Tibial nerve (tissue), 4 donors: ENCODE measurements at places on chromosomes 16 and 17. TPM values are rescaled to one million over a fixed set of nuclear protein-coding genes. Genes with fewer than 3 reads are reported as not detected.

- no peak for DNase-seq
- H3K4me3 ChIP-seq = no peak overlapping the region
- H3K27ac ChIP-seq = no peak overlapping the region
- no peaks in the 10 kb centered on the region for H3K27me3 ChIP-seq
- H3K36me3 ChIP-seq = no peaks in the 10 kb centered on the region
- H3K4me1 ChIP-seq = no peaks in the 10 kb centered on the region
Observed at GRCh38 chr17:63171428-63172393, 205.7 kb downstream of the TANC2 start.

DNA sequence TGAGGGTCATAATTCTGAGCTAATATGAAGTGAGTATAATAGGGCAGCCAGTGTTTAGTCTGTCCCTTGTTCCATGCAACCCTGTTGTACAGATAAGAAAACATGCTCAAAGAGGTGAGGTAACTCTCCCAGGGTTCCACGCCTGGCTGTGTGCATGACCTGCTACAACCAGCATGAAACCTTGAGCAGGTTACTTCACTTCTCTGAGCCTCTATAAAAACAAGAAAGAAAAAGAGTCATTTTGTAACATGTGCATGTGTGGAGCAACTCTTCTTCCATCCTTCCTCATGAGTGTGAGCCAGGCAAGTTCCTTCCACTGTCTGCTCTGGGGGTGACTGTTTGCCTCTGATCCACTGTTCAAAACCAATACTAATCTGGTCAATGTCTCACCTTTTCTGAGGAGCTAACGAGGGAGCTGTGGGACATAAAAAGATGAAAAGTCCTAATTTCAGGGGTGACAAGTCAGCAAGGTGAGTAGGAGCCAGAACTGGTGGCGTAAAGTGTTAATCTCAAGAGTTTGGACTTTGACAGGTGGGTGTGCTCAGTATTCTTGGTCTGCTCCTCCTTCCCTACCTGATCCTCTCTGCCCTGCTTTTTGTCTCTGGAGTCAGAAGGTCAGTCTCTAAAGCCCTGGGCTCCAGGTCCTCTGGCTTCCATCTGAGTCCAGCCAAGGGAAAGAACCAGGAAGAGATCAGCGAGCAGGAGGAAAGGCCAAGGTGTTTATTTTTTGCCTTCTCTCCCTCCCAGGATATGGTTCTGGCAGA lies 21.5 kb downstream of the GFOD2 start:
- no peaks in the 10 kb centered on the region for H3K4me1 ChIP-seq
- no peak overlapping the region for H3K4me3 ChIP-seq
- H3K27ac ChIP-seq = no peak overlapping the region
- no peaks in the 10 kb centered on the region for H3K27me3 ChIP-seq
- no peak for DNase-seq
- peaks cover 18% of the 10 kb centered on the region for H3K36me3 ChIP-seq

- H3K36me3 ChIP-seq = peaks cover 42% of the 10 kb centered on the region
- no peak for DNase-seq
- H3K27ac ChIP-seq = no peak overlapping the region
Observed at GRCh38 chr16:57739756-57740422, 4.3 kb downstream of the KATNB1 start.

DNA sequence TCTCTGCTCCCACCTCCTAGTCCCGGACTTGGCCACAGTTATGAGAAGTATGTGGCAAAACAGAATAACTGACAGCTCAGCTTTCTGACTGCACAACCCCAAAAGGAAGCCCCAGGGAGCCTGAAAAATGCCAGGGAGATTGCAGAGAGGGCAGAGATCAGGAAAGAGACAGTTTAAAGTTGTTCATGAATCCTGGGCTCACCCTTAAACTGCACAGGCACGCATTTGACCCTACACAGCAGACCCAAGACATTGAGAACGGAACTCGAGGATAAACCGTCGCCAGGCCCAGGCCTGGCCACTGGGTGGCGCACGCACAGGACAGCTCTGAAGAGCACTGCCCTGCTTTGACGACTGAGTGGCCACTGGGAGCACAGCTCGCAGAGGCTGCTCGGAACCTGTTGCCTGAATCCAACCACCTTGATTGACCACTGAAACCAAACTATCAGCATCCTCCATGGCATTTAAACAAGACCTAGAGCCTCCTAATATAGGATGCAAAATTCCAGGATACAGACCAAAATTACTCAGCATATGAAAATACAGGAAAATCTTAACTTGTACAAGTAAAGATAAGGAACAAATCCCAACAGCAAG lies 114.0 kb downstream of the C16orf95 start:
- H3K27ac ChIP-seq = no peak overlapping the region
- H3K27me3 ChIP-seq = no peaks in the 10 kb centered on the region
- peaks cover 68% of the 10 kb centered on the region for H3K4me1 ChIP-seq
- H3K4me3 ChIP-seq = no peak overlapping the region

The ARHGAP44 gene
- 3.0 TPM for total RNA-seq

The TP53TG3 gene
- not detected for total RNA-seq

GRCh38 chr17:13538841-13539411 lies 62.8 kb downstream of the HS3ST3A1 start:
- H3K4me1 ChIP-seq = no peaks in the 10 kb centered on the region
- H3K4me3 ChIP-seq = no peak overlapping the region
- no peak for DNase-seq
- H3K27me3 ChIP-seq = no peaks in the 10 kb centered on the region

The CSH2 gene
- not detected for total RNA-seq

GRCh38 chr17:59752446-59752845 lies 45.0 kb downstream of the VMP1 start:
- H3K4me1 ChIP-seq = peaks cover 21% of the 10 kb centered on the region
- no peak overlapping the region for H3K4me3 ChIP-seq
- no peak for DNase-seq
- H3K27ac ChIP-seq = no peak overlapping the region
- no peaks in the 10 kb centered on the region for H3K36me3 ChIP-seq

GRCh38 chr16:72113616-72113945 lies 19.9 kb downstream of the DHX38 start:
- H3K27me3 ChIP-seq = no peaks in the 10 kb centered on the region
- no peak for DNase-seq
- peaks cover 2% of the 10 kb centered on the region for H3K36me3 ChIP-seq
- H3K4me1 ChIP-seq = no peaks in the 10 kb centered on the region
- no peak overlapping the region for H3K4me3 ChIP-seq

The CDRT15L2 gene
- total RNA-seq = not detected

- peaks cover 27% of the 10 kb centered on the region for H3K4me1 ChIP-seq
- DNase-seq = no peak
- no peaks in the 10 kb centered on the region for H3K27me3 ChIP-seq
- no peaks in the 10 kb centered on the region for H3K36me3 ChIP-seq
Observed at GRCh38 chr17:74917430-74917829, 5.6 kb downstream of the USH1G start.

DNA sequence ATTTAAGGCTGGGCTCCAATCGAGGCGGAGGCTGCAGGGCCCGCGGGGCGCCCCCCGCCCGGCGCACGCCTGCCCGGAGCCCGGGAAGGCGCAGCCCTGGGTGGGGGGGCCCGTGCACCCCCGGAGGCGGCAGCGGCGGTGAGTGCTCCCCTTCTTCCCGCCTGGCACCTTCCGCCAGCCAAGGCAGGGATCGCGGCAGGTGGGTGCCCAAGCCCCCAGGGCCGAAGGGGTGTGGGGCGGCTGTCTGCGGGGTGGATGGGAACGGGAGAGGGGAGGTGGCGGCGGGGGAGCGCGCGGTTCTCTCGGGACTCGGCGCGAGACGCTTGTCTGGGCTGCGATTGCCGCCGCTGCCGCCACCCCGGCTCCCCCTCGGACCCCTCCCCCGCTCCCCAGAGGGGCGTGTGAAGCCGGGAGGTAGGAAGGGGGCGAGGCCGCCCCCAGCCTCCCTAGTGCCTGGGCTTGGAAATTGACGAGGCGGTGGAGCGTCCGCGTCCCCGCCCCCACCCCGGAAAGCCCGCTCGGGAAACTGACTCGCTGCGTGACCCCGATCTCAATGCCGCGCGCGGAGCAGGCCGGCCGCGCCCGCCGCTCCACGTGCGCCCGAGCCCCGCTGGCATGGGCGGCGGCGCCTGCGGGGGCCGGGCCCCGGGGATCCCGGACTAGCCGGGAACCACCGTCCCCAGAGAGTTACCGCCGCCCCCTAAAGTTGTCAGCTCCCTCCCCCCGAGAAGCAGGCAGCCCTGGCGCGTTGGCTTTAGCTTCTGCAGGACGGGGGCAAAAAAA lies 231.5 kb downstream of the MRTFB start:
- no peaks in the 10 kb centered on the region for H3K27me3 ChIP-seq
- peak overlapping the region; percentile 86 for H3K4me3 ChIP-seq
- peak overlapping the region; percentile 75 for H3K27ac ChIP-seq
- no peaks in the 10 kb centered on the region for H3K36me3 ChIP-seq
- DNase-seq = no peak

- DNase-seq = no peak
- H3K27ac ChIP-seq = no peak overlapping the region
- no peak overlapping the region for H3K4me3 ChIP-seq
- peaks cover 4% of the 10 kb centered on the region for H3K27me3 ChIP-seq
- peaks cover 2% of the 10 kb centered on the region for H3K36me3 ChIP-seq
Observed at GRCh38 chr16:2710711-2711231, 9.3 kb downstream of the PRSS27 start.

DNA sequence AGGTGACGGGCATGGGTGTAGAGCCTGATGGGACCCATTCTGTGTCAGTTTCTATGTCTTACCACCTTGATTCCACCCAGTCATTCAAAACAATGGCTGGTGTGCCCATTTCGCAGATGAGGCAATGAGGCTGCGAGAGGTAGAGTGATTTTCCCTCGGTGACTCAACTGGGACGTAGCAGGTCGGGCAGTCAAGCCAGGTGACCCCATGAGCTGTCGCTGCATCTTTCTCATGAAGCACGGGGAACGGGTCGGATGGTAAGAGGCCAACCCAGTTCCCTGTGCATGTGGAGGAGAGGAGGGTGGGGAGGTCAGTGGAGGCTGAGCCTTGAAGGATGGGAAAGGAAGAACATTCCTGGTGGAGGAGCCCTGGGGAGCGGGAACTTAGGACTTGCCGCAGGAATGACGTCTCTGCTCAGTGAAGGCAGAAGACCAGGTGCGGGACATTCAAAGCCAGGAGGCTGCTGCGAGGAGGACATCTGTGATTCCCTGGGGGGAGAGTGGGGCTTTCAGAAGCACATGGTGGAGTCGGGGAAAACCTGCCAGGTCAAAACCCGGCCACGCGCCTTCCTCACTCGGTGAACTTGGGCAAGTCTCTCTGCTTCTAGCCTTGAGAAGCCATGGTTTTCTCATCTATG lies 1.1 kb downstream of the IL21R start:
- no peak overlapping the region for H3K27ac ChIP-seq
- no peak for DNase-seq
- H3K4me3 ChIP-seq = peak overlapping the region; percentile 27
- no peaks in the 10 kb centered on the region for H3K27me3 ChIP-seq
- H3K4me1 ChIP-seq = no peaks in the 10 kb centered on the region
- H3K36me3 ChIP-seq = no peaks in the 10 kb centered on the region

The MFAP4 gene
- 30.6 TPM for total RNA-seq

- H3K4me3 ChIP-seq = no peak overlapping the region
- H3K27ac ChIP-seq = no peak overlapping the region
- no peaks in the 10 kb centered on the region for H3K36me3 ChIP-seq
- H3K4me1 ChIP-seq = peaks cover 22% of the 10 kb centered on the region
- H3K27me3 ChIP-seq = no peaks in the 10 kb centered on the region
- DNase-seq = no peak
Observed at GRCh38 chr17:77317091-77317750, 176.5 kb downstream of the SEC14L1 start.

GRCh38 chr17:32757963-32758362 lies 119.0 kb downstream of the MYO1D start:
- DNase-seq = no peak
- no peaks in the 10 kb centered on the region for H3K27me3 ChIP-seq
- no peaks in the 10 kb centered on the region for H3K4me1 ChIP-seq
- H3K4me3 ChIP-seq = no peak overlapping the region

- no peaks in the 10 kb centered on the region for H3K36me3 ChIP-seq
- no peaks in the 10 kb centered on the region for H3K4me1 ChIP-seq
- peak overlapping the region; percentile 36 for H3K27ac ChIP-seq
- H3K4me3 ChIP-seq = no peak overlapping the region
- H3K27me3 ChIP-seq = no peaks in the 10 kb centered on the region
Observed at GRCh38 chr17:66692421-66692690, 142.6 kb upstream of the CACNG5 start.

DNA sequence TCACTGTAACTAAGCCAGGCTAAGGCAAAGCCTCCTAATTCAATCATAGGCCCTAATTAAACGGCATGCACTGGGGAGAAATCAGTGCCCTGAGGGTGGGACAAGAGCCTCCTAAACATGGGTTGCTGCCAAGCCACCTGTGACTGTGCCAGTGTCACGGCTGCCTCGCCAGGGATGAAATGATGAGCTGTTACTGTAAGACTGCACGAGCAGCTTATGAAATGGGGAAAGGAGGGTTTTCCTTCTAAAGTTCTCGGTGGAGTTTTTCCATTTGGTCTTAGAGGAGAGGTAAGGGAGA lies 12.7 kb downstream of the TMEM11 start:
- H3K36me3 ChIP-seq = peaks cover 15% of the 10 kb centered on the region
- H3K4me3 ChIP-seq = no peak overlapping the region
- H3K27me3 ChIP-seq = no peaks in the 10 kb centered on the region
- H3K27ac ChIP-seq = no peak overlapping the region
- no peak for DNase-seq
- peaks cover 13% of the 10 kb centered on the region for H3K4me1 ChIP-seq

DNA sequence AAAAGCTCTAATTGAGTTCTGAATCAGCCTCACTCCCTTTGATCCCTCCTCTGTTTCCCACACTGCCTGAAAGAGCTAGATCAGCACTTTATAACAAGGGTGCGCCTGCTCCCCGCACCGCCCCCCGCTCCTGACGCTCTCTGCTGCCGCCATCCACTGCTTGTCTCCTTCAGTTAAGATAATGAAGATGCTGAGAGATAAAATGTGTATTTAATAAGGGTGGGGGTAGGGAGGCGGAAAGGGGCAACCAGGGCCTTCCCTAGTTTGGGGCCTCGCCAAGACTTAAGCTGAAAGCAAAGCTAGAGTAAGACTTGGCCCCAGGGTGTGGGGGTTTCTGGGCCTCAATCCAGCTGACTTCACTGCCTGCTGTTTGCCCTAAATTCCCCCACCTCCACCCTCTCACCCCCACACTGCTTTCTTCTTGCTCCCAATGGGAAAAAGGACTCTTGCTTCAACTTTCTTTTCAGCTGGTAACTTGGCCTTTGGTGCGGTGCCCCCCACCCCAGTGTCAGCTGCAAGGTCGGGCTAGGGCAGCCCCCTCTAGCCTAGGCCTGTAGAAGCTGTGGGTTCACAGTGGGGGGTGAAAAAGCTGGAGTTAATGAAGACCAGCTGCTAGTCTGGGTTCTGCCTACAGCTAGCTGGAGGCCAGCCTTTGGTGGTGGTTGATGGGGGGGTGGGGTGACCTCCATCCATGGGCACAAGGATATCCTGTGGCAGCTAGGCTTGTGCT lies 1.8 kb upstream of the RARA start:
- DNase-seq = no peak
- H3K4me3 ChIP-seq = no peak overlapping the region
- H3K27me3 ChIP-seq = no peaks in the 10 kb centered on the region
- H3K4me1 ChIP-seq = peaks cover 68% of the 10 kb centered on the region
- H3K27ac ChIP-seq = peak overlapping the region; percentile 45

DNA sequence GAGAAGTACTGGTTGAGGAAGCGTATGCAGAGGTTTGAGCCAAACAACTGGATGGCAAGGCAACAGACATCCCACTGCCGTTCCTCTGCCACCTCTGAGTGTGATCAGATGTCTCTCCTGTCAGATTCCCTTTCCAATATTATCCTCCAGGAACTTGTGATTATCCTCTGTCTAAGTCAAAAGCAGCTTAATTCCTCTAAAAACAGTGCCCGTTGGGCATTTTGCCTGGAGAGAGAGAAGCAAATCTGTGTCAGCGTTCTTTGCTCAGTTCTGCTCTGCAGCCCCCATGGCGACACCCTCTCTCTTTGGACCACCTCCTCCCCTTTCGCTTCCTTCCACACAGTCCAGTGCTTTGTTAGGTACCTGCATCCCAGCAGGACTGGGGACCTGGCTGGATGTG lies 56.1 kb upstream of the TBX2 start:
- no peaks in the 10 kb centered on the region for H3K4me1 ChIP-seq
- no peak for DNase-seq
- no peak overlapping the region for H3K27ac ChIP-seq
- no peaks in the 10 kb centered on the region for H3K27me3 ChIP-seq
- H3K4me3 ChIP-seq = no peak overlapping the region
